ENCODE measurements at places on chromosomes 5 and 9.

- H3K36me3 ChIP-seq, result no peaks in the 10 kb centered on the region
- DNase-seq, result peak; percentile 36
- H3K27me3 ChIP-seq, result no peaks in the 10 kb centered on the region
- no peak overlapping the region for H3K4me3 ChIP-seq
Measured at GRCh38 chr5:43227655-43228054, 35.6 kb downstream of the NIM1K start.

- H3K36me3 ChIP-seq, result no peaks in the 10 kb centered on the region
- no peaks in the 10 kb centered on the region for H3K27me3 ChIP-seq
- peak overlapping the region; percentile 82 for H3K27ac ChIP-seq
Measured at GRCh38 chr9:76394960-76395252, 680 bp upstream of the RFK start.

DNA sequence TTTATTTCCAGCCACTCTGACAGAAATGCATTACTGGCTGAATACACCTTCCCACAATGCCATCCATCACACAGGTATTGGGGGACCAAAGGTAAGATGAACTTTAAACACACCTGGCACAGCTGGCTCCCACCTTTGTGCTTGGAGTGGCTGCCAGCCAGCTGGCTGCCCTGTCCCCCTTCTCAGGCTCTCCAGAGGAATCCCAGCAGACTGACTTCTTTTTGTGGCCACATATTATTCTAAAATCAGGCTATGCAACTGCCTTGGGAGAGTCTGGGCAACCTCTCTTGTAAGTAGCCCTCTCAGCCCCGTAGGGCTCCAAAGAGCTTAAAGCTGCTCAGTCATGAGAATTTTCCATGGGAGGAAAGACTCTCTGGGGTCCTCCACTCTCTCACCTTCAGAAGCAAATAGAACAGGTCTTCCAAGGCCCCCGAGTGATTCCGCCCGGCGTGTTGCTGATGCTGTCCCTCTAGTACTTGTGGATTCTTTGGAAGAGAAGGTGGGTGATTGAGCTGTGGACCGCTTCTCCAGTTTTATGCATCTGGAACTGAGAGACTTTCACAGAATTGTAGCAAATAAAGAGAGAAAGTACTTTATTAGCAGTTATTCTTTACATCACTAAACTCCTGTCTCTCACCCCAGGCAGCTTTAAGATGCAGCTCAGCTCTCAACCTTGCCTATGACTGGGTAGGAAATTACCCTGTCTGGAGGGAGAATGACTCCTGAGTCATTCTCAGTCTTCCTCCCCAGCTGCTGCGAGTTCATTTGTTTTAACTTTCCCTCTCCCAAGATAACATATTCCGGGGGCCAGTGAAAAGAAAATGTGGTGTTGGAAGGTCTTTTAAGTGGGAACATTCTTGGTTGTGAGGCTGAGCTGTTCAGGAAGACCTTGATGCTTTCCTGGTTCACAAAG is 159.4 kb upstream of the PITX1 start:
- H3K27ac ChIP-seq, result peak overlapping the region; percentile 3
- no peak overlapping the region for H3K4me3 ChIP-seq
- no peaks in the 10 kb centered on the region for H3K36me3 ChIP-seq

DNA sequence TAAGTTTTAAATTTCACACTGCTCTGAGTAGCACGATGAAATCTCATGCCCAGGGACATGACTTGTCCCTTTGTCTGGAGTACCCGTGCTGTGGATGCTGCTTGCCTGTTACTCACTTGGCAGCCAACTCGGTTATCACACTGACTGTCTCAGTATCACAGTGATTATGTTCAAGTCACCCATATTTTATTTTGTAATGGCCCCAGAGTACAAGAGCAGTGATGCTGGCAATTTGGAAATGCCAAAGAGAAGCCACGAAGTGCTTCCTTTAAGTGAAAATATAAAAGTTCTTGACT is 22.8 kb upstream of the SCGB3A2 start:
- no peaks in the 10 kb centered on the region for H3K4me1 ChIP-seq
- H3K36me3 ChIP-seq, result no peaks in the 10 kb centered on the region
- no peaks in the 10 kb centered on the region for H3K27me3 ChIP-seq
- H3K4me3 ChIP-seq, result no peak overlapping the region
- H3K27ac ChIP-seq, result no peak overlapping the region

- no peak for DNase-seq
- no peaks in the 10 kb centered on the region for H3K27me3 ChIP-seq
- H3K4me1 ChIP-seq, result no peaks in the 10 kb centered on the region
- H3K4me3 ChIP-seq, result no peak overlapping the region
Measured at GRCh38 chr9:100269656-100270055, 83.1 kb downstream of the TEX10 start.
